ENCODE measurements at places on chromosomes 6 and 20. TPM values are rescaled to one million over a fixed set of nuclear protein-coding genes. Genes with fewer than 3 reads are reported as not detected.

SOBP gene
- 21.9 TPM for total RNA-seq

DNA sequence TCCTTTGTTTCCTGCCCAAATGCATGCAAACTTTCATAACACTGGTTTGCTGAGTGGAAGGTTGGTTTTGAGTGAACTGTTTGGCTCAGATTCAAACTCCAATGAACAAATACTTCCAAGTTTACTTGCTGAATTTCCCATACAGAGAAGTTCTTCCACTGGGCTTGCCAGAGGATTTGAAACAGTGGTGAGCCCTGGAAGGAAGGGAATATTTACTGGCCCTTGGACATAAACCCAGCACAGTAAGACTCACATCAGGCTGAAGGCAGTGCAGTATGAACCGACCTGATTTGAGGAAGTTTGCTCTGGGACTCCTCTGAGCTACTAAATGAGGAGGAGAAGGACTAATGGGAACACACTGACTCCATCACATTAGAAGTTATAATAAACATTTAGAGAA is 3.8 kb downstream of the TRAF3IP2 start:
- peak; percentile 89 for DNase-seq

GRCh38 chr6:122872311-122872710 is 83.3 kb downstream of the SMPDL3A start:
- DNase-seq = no peak

DNA sequence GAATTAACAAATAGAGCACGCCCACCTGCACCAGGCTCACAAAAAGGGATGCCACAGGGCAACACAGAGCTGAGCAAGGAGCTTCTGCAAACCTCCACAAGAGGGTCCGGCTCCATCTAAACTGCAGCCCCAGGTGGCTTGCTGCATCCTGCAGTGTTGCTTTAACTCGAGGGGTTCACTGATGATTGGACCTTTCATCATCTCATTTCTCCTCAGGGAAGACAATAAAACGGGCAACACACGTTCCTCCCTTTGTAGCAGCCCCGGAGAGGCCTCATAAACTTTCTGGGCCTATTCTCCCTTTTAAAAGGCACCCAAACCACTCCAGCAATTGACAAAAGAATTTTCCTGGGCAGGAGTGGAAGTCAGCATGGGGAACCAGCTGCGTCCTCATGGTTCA is 161.5 kb upstream of the CDH4 start:
- DNase-seq = no peak

GRCh38 chr6:21478883-21479539 is 114.5 kb upstream of the SOX4 start:
- no peak for DNase-seq

DNA sequence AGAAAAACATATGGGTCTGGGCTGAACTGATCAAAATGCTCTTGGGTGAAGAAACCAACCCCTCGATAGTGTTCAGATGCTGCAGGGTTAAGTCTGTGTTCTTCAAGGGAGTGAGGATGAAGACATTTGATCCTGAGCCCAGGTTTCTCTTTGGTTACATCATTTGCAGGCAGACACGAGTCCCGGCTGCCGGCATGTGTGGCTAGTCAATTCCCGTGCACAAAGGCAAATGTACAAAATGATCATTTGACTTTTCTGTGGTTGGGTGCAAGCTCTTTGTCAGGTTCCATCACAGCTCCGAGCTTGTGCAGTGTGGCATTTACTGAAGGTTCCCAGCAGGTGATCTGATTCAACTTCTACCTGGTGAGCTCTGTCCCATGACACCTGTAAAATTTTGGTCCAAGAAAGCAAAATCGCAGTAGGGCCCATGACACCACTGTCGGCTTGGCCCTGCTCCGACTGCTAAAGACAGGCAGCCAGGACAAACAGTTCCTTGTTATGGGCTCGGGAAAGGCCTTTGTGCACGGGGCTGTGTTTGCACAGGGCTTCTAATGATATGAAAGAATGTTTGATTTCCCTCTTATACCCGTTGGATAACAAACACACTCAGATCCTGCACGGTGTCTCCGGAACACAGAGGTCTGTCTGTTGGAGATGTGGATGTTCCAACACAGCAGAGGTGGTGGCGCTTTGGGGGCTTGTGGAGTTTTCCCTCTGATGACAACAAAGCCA is 46.9 kb downstream of the GJA10 start:
- DNase-seq = no peak

DNA sequence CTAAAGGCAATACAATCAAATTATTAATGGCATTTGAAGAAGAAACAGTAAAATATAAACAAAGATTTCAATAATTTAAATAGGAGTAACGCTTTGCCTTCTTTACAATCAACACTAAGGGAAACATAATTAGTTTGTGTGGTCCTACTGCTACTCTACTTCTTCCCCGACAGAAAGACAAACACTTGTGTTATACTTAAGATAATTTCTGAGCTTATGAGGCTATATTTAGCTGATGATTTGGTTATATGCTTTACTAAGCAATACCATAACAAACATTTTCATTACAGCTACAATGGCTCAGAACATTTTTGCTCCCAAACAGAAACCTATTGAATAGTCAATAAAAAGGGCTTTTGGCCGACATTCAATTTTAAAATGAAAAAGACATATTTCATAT is 1217.2 kb upstream of the GJE1 start:
- DNase-seq = no peak

PPIL6 gene
- 1.4 TPM for total RNA-seq

FRMD1 gene
- 0.36 TPM for total RNA-seq

METTL24 gene
- total RNA-seq = 38.8 TPM

BNIP5 gene
- total RNA-seq = not detected

DNA sequence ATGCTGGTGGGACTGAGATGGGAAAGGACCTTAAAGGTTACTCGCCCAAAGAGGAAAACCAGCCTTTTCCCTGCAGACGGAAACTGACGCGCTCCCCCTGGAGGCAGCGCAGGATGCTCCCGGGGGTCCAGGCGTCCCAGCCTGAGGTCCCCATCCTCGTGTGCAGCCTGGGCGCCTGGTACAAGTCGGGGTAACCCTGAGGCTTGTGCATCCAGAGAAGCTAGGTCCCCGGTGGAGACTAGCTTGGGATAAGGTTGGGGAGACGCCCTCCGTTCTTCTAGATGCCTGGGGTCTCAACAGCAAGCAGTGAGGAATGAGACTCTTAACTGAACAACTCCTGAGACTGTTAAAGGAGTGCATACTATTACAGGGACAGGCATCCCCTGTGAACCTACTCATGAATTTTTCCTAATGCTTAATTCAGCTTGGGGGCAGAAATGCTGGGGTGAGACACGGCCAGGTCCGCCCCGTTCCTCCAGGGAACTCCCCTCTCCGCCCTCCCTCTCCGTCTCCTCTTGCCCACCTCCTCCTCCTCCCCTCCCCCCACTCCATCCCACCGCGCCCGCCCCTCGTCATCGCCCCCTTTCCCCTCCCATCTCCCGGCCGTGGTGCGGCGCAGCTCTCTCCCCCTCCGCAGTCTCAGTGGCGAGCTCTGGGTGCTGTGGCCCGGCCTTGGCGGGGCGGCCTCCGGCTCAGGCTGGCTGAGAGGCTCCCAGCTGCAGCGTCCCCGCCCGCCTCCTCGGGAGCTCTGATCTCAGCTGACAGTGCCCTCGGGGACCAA is at the start of gene PRSS35:
Gene PRSS35, plus strand, starts transcription at position 634 of the 781 bp plus-strand sequence. CDS start 10,908 bp downstream, outside the sequence.
- DNase-seq = no peak

DNA sequence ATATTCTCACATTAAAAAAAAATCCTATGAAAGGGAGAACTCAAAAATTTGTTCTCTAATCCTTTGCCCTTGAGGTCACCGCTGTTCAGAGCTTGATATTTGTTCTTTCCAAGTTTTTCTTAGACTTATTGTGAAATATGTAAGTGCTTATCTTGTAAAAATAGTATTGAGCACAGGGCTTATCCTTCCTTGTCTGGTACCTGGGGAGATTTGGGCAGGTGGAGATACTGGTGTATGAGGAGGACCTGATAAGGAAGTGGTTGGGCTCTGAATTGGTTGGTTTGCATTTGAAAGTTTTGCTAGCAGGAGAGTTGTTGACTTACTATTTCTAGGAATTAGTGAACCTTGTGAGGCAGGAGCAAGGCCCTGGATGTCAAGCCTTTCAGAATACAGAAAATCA is 28.9 kb upstream of the ANKEF1 start:
- DNase-seq = no peak

- no peak for DNase-seq
Observed at GRCh38 chr20:36175016-36175415, 20.5 kb downstream of the EPB41L1 start.

- DNase-seq = no peak
Observed at GRCh38 chr6:129657483-129657882, 52.5 kb downstream of the ARHGAP18 start.

DNA sequence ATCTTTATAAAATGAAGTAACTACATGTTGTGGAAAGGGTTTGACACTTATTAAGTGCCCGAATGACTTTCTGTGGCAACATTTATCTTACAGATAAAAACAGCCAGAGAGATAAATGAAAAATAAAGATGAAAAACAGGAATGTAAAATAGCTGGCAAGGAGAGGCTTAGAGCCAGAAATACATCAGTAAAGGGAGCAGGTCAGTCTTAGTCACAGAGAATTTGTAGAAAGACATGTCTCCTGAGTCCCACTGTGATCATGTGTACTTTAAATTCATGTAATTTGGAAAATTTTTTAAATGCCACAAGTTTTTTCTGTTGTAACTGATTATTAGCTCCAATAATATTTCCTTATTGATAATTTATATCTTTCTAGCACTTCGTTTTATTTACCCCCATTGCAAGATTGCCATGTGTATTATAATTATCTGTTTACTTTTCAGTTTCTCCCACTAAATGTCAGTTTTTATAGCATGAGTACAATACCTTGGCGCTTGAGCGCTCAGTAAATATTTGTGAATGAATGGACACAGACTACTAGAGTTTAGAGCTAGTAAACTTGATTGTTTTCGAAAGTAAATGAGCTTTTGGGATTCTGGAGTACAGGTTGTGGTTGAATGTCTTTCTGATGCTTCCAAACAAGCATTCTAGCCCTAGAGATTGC is 15.2 kb downstream of the TAB2 start:
- DNase-seq = no peak

DNA sequence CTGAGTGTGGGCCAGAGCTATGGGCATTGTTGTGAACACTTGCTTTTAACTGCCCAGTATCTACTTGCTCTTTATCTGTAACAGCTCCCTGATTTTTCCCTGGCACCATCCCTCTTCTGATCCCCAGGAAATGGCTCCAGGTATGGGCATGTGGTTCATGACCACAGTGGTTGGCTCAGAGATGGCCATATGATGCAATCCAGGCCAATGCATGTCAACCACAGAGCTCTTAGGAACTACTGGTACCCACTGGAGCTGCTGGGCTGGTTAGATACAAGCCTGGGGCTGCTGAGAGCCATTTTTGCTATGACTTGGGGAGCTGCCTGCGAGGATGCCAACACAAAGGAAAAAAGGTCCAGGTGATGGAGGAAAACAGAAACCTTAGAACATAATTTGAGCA is 55.6 kb downstream of the KCNB1 start:
- no peak for DNase-seq

DNA sequence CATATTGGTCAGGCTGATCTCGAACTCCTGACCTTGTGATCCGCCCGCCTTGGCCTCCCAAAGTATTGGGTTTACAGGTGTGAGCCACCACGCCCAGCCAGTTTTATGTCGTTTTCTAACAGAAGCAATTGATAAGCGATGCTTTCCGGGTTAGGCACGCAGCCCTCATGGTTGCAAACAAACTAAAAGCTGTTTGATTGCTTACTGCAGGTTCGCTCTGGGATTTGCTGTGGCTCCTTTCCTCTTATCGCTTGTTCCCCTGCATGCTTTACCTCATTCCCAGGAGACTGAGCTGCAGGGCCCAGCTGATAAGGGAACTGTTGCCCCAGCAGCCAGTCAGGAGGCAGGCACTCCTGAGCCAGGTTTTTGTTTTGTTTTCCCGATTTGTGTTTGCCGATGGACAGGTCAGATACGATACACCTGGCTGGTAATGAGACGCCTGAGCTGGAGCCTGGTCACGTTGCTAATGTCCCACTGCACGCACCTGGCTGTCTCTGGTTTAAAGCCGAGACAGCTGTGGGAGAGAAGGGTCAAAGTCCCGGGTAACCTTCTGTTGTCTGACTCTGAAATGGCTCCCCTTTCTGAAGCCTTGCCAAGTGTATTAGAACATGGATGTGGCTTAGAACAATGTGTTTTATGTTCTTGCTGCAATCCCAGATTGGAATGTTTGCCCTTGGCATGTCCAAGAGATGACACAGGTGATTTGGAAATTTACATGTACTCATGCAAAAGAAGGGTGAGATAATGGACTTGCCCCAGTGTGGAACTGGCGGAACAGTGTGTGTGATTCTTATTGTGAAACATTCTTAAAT is 19.9 kb downstream of the DSP start:
- no peak for DNase-seq

TUBB gene
- total RNA-seq = 287 TPM

NKX2-4 gene
- not detected for total RNA-seq

CALHM4 gene
- not detected for total RNA-seq

DNA sequence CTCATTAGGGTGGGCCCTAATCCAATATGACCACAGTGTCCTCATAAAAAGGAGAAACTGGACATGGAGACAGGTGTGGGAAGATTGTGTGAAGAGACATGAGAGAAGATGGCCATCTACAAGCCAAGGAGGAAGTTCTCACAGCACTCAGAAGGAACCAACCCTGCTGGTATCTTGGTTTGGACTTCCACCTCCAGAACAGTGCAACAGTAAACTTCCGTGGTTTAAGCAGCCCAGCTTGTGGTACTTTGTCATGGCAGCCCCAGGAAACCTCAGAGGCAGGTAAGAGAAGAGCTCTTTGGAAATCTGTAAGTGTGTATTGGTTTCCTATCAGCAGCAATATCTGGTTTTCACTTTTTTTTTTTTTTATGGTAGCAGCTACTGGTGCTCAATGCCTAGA is 16.5 kb upstream of the CNKSR3 start:
- no peak for DNase-seq

GRCh38 chr6:10595731-10596664 is 74.8 kb downstream of the GCNT2 start:
- no peak for DNase-seq

DNA sequence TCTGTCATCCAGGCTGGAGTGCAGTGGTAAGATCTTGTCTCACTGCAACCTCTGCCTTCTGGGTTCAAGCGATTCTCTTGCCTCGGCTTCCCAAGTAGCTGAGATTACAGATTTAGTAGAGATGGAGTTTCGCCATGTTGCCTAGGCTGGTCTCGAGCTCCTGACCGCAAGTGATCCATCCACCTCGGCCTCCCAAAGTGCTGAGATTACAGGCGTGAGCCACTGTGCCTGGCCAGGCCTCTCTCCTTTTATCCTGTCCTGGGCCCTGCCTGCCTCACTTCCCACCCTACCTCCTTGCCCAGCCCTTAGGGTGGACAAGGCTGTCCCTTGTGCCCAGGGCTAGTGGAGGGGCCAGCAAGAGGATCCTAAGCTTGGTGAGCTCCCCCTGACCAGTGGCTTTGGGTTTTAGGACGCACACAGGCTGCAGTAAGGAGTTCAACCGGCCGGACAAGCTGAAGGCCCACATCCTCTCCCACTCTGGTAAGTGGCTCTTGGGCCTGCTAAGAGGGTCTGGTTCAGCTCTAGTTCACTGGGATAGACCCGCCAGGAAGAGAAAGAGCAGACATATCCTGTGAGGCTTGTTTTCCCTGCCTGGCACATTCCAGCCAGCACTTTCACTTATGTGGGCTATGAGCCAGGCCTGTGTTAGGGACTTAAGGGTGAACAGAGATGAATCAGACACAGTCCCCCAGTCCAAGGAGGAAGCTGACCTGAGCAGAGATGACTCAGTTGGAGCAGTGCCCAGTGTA is 21.9 kb upstream of the CHMP4B start:
- peak; percentile 89 for DNase-seq

C6orf47 gene
- 28.4 TPM for total RNA-seq

LPIN3 gene
- 19.3 TPM for total RNA-seq

Measured in sigmoid colon (tissue), 7 donors.